Kidney epithelial cell (primary cell): ENCODE measurements at places on chromosomes 1 and 21.

- no peak for DNase-seq
These were observed 253.4 kb downstream of the RHOU start for GRCh38 chr1:228988664-228989063.

GRCh38 chr1:65039508-65039907 lies 73.2 kb upstream of the JAK1 start:
- DNase-seq = no peak

DNA sequence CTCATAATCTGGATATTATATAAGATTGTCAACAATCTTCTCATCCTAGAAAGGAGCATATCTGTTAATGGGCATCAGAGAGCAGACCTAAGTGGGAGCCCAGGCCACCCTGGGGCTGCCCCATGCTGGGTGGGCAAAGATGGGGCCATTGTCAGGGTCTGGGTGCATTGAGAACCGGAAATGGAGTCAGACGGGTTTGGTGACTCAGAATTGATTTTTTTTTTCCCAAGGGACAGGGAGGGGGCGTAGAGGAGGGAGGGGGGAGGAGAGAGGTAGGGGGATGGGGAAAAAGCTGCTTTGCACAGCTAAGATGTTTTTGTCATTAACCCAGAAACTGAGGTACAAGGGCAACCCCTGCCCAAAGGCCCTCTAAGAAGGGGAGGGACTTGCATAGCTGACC lies 1.3 kb downstream of the ATXN7L2 start:
- DNase-seq = no peak

GRCh38 chr1:74713849-74714248 lies 19.0 kb downstream of the CRYZ start:
- DNase-seq = no peak

GRCh38 chr1:146019231-146020057 lies 2.1 kb downstream of the HJV start:
- no peak for DNase-seq

- no peak for DNase-seq
These were observed 103.2 kb upstream of the JUN start for GRCh38 chr1:58887059-58887458.

GRCh38 chr1:64090436-64090835 lies 113.0 kb upstream of the UBE2U start:
- DNase-seq = no peak

DNA sequence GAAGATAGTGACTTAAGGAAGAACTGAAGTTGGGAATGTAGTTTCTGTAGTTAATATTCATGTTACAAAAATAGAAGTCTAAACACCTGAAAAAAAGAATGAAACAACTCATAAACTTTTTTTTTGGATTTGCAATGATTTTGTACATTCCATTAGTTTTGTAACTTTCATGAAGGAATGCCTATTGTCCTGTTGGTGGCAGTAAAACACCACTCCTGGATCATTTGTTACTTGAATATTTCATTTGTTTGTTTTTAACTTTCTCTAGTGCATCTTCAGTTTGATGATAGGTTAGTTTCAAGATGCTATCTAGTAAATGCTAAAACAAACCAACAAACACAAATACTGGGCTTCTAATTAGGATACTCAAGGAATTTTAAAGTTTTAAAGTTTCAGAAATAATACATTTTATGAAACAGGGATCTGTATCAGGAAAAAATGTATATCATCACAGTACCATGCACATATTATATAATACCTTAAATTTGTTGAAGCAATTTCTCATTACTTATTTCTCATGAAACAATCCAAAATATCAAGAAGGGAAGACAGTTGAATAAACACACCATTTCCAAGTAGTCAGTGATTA lies 229.7 kb upstream of the CACYBP start:
- DNase-seq = peak; percentile 7

- no peak for DNase-seq
These were observed 5.2 kb upstream of the TARBP1 start for GRCh38 chr1:234484218-234484617.

- DNase-seq = peak; percentile 95
These were observed 68.3 kb downstream of the DHRS3 start for GRCh38 chr1:12549460-12550349.

DNA sequence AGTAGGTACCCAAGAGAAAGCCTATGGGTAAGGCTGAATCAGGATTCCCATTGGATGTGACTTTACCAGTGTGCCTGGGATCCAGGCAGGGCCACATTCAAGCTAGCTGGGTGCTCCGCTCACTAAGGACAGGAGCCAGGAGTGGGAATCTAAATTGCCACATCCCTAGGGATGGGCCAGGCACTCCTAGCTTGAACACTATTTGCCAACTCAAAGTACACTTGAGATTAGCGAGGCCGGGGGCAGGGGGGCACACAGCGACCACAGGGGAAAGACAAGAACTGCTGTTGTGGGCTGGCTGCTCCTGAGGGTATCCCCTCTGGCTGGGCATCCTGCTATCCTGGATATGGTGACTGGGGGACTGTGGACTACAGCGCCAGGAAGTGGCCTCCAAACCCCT lies 4.3 kb downstream of the SLC45A3 start:
- DNase-seq = no peak

DNA sequence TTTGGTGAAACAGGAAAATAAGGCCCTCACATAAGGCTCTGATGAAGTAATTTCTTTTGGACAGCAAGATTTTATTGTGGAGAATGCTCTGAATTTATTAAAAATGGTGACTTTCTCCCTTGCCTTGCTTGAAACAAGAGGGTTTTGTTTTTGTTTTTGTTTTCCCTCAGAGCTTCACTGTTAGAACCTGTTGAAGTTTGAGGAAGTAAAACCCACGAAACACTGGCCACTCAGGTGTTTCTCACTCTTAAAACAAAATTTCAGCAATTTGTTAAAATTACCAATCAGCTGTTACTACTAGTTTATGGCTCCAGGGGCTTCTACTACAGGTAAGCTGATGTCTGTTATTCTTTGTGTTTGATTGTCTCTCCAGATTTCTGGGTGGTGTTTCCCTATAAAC lies 112.6 kb upstream of the B3GALT2 start:
- DNase-seq = no peak

DNA sequence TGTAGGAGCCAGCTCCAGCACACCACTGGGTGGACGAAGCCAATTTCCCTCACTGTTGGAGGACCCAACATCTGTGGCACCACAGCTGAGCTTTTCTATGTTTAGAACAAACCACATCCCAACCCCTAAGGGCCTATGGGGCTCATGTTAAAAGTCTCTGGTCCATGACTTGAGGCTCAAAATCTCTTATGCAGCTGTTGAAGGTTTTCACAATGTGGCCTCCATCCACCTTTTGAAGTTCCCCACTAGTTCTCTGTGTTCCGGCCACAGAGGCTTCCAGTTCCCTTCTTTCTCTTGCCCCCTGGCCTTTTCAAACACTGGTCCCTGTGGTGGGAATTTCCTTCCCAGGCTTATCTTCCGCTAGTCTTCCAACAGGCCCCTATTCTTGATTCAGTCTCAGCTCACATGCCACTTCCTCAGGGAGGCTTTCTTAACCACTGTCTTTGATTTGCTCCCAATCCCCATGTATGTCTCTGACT lies 3.9 kb upstream of the IFNLR1 start:
- no peak for DNase-seq

DNA sequence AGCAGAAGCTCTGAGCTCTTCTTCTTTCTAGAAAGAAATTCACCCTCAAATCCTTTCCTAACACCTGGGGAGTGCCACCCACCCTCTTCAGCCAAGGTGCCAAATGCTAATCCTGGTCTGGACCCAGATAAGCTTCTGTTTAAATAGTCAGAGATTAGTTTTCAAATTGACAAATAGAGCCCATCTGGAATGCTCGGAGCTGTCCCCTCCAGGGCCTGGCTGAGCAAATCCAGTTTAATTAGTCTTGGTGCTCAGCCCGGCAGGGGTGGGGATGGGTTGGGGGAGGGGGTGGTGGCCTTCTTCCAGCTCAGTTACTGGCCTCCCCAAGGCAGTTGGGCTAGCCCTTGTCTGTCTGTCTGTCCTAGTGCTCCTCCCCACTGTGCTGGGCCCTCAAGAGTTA lies 269.5 kb downstream of the GRIK3 start:
- no peak for DNase-seq

GRCh38 chr1:206472886-206473285 lies 2.6 kb downstream of the IKBKE start:
- no peak for DNase-seq

- DNase-seq = no peak
These were observed 154.8 kb upstream of the VAMP3 start for GRCh38 chr1:7616076-7616832.

GRCh38 chr1:153380711-153381110 lies 5.3 kb upstream of the S100A12 start:
- no peak for DNase-seq

DNA sequence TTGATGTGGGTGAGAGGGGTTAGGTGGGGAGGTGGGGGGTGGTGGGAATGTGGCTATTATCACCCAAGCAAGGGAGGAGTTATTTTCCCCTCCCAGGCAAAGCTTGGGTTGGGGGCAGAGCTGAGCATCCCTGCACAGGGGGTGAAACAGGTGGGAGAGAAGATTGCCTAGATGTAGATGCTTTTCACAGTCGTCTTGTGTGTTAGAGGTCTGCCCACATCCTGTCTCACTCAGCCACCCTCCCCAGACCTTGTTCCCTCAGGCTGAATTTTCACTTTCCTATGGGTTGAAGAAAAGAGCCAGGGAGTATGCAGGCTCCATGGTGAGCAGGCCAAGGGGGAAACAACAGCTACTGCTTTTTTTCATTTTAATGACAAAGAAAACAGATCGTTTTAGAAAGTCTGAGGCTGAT lies 223.5 kb downstream of the KIF26B start:
- DNase-seq = no peak

GRCh38 chr1:117112047-117112717 lies 9.4 kb downstream of the TRIM45 start:
- no peak for DNase-seq

- no peak for DNase-seq
These were observed 25.8 kb downstream of the CCN1 start for GRCh38 chr1:85606414-85606800.

DNA sequence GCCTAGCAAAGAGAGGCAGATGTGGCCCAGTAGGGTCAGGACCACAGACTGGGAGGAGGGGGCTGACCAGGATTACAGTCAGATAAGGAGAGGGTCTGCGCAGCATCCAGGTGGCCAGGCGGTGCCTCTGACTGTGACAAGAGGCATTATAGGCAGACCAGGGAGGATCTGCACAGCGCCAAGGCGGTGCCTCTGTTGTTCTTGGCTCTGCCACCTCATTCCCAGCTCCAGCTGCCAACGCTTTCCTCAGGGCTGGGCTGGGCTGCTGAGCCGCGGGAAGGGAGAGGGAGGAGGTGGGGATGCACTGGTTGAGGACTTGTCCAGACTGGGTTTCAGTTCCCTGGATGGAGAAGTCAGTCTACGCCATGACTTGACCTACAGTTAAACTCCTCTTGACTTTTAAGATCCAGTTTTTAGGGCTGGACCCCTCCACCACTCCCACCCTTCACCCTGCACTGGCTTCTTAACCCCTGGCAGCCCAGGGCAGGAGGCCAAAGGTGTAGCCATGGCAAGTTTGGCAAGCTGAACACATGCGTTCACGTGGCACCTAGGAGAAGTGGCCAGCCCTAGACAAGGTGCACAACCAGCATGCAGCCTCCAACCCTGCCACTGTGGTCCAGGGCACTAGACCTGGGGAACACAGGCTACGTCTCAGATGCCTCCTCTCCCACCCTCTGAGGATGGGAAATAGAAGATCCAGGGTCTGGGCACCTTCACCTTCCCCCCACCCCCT lies 4.5 kb upstream of the CRABP2 start:
- no peak for DNase-seq

- DNase-seq = no peak
These were observed 2.3 kb downstream of the RHOU start for GRCh38 chr1:228737601-228738041.

GRCh38 chr1:224535641-224536040 lies 80.5 kb upstream of the CNIH3 start:
- no peak for DNase-seq

GRCh38 chr1:198465201-198466144 lies 75.0 kb downstream of the ATP6V1G3 start:
- DNase-seq = no peak

DNA sequence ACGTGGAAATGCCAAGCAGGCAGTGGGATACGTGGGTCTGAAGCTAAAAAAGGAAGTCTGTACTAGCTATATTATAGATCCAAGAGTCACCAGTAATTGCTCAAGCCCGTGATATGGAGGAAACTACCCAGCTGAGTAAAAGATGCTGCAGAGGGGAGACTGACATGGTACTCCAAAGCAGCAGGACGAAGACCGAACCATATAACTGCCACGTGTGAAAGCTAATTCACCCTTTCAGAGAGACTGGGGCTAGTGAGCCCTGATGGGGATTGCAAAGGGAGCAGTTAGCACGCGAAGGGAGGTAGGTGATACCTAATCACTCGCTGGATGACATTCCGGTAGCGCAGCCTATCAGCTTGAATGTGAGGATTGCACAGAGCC lies 316 bp downstream of the AP4B1 start:
- no peak for DNase-seq

- no peak for DNase-seq
These were observed 70.0 kb upstream of the NFIA start for GRCh38 chr1:61012341-61012761.

DNA sequence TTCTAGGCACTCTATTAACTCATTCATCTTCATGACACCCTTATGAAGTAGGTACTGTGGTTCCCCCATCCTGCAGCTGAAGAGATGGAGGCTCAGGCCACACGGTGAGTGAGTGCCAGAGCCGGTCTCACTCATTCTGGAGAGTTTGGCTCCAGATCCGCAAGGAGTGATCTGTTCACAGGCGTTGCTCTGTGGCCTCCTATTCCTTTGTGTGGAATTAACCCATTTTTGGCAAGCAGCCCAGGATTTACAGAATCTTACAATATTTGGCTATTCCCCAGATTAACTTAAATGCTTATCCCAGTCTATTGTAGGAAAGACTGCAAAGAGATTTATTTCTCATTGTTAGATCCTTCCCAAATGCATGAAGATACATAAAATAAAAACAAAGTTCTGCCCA lies 29.6 kb downstream of the KIAA0040 start:
- no peak for DNase-seq

DNA sequence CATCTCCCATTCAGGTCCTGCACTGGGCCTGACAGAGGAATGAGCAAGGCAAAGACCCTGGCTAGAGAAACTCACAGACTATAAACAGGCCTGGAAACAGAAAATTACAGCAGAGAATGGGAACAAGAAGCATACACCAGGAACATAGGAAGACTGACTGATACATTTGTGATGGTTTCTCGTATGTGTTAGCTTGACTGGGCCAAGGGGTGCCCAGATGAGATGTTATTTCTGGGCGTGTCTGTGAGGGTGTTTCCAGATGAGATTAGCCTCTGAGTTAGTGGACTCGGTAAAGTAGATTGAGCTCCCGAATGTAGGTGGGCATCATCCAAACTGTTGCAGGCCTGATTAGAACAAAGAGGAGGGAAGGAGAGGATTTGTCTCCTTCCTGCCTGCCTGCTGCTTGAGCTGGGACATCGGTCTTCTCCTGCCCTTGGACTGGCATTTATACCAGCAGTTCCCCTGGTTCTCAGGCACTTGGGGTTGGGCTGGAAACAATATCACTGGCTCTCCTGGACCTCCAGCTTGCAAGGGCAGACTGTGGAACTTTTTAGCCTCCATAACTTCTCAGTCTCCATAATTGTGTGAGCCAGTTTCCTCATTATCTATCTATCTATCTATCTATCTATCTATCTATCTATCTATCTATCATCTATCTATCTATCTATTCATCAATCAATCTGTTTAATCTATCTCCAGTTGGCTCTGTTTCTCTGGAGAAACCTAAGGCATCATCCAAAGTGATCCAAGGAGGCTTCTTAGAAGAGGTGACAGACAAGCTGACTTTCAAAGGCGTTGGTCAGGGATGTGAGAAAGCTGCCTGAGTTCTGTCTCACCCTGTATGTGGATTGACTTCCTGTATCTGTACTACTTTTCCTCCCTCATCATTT lies 9.7 kb upstream of the FOXO6 start:
- DNase-seq = no peak

GRCh38 chr21:31693222-31693621 lies 33.7 kb downstream of the SOD1 start:
- DNase-seq = no peak
